ENCODE measurements at places on chromosomes 11 and 22. TPM values are rescaled to one million over a fixed set of nuclear protein-coding genes. Genes with fewer than 3 reads are reported as not detected.
A peak's percentile ranks its signal among the peaks of the same experiment; 100 is the strongest.

GRCh38 chr11:71236836-71237475 lies 15.4 kb downstream of the SHANK2 start:
- no peak for DNase-seq

MPPED2 gene
- total RNA-seq = not detected

YIF1A gene
- 119 TPM for total RNA-seq

GRCh38 chr11:66288671-66289547 lies at the start of gene YIF1A:
Gene YIF1A, minus strand, starts transcription at chr11:66289143. Its CDS starts 158 bp downstream, at chr11:66288985.
- DNase-seq = peak; percentile 99

DNA sequence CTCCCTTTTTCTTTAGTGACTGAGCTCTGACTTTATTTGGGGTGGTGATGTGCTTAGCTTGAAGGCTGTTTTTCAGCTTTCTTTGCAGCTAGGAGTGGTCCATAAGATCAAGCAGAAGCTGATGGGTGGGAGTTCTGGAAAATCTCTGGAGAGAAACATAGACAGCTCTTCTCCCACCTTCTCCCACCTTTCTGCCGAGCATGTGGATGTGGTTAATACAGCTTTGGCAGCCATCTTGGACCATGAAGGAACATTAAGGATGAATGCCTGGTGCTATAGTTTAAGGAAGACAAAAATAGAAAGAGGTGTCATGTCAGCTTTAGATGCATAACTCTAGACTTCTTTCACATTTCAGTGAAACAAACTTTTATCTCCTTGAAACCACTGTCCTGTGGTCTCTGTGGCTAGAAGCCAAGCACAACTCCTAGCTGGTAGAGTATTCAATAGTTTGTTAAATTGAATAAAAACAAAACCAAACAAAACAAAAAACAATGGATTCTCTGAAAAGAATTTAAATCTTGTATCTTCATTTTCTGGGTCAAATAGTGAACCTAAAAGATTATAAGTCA lies 203.6 kb upstream of the SESN3 start:
- DNase-seq = no peak

ASPHD2 gene
- 1.4 TPM for total RNA-seq

GRCh38 chr11:64305691-64306562 lies 603 bp downstream of the ESRRA start:
- peak; percentile 35 for DNase-seq

DNA sequence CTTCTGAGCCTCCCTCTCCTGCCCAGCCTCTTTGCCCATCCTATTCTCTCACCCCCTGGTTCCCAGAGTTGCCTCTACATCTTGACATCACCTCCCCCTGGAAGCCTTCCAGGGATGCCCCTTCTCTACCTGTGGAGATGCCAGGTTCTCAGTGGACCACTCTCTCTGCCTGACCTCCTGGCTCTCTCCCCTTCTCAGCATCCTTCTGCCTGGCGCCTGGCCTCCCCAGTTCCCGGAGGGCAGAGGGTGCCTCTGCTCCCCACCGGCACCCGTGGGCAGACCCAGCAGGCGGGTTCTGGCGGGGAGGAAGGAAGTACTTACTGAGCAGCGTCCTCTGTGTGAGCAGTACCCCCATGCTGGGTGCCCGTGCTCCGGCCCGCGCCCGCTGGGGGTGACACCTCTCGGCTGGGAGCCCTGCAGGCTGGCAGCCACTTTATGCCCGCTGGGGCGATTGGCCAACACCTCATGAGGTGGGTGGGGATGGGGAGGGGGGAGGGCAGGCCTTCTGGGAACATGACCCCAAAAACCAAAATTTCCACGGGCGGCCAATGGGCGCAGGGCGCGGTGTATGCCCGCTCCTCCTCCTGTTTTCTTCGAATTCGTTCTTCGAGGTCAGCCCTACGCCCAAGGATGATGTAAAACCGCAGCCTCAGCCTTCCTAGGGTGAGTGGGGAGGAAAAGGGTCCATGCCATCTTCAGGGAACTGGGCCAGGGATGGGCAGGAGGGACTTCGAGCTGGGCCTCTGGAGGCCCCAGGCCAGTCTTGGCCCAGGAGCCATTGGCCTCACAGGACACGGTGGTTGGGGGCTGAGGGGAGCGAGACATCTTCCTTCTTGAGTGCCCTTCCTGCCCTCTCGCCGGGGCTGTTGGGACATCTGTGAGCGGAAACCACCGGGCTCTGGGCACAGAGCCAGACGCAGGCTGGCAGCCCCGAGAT lies at the start of gene OSM:
TSS of gene OSM (minus strand) at position 407 of the 937 bp plus-strand sequence. CDS start at position 355, 52 bp downstream.
- DNase-seq = no peak

DEFB131B gene
- not detected for total RNA-seq

UPB1 gene
- under 0.01 TPM for total RNA-seq

CDC42BPG gene
- not detected for total RNA-seq

GRCh38 chr11:134228625-134229024 lies 4.2 kb downstream of the VPS26B start:
- DNase-seq = no peak

- no peak for DNase-seq
Observed at GRCh38 chr11:112129656-112130055, 34.2 kb downstream of the IL18 start.

Data from RPMI7951 (cell line).